ENCODE measurements at places on chromosomes 7 and 10. TPM values are rescaled to one million over a fixed set of nuclear protein-coding genes. Genes with fewer than 3 reads are reported as not detected.
A peak's percentile ranks its signal among the peaks of the same experiment; 100 is the strongest.

The NPC1L1 gene
- total RNA-seq: not detected

The FAM24B gene
- 2.7 TPM for total RNA-seq

The GRID2IP gene
- 0.08 TPM for total RNA-seq

The PPP1R17 gene
- total RNA-seq: 0.36 TPM

The PLEKHS1 gene
- not detected for total RNA-seq

GRCh38 chr7:91683823-91684222 lies 196.7 kb downstream of the MTERF1 start:
- H3K27me3 ChIP-seq: peaks cover 2% of the 10 kb centered on the region
- peaks cover 17% of the 10 kb centered on the region for H3K36me3 ChIP-seq
- H3K27ac ChIP-seq: no peak overlapping the region
- no peak for DNase-seq

GRCh38 chr10:7609556-7609955 lies 57.2 kb downstream of the ITIH5 start:
- H3K36me3 ChIP-seq: no peaks in the 10 kb centered on the region
- H3K4me1 ChIP-seq: peaks cover 3% of the 10 kb centered on the region
- peaks cover 3% of the 10 kb centered on the region for H3K27me3 ChIP-seq
- DNase-seq: no peak

GRCh38 chr10:76874896-76875295 lies 762.7 kb downstream of the KCNMA1 start:
- H3K4me1 ChIP-seq: peaks cover 5% of the 10 kb centered on the region
- no peaks in the 10 kb centered on the region for H3K36me3 ChIP-seq
- H3K27me3 ChIP-seq: no peaks in the 10 kb centered on the region
- no peak overlapping the region for H3K4me3 ChIP-seq
- H3K27ac ChIP-seq: no peak overlapping the region

- H3K4me1 ChIP-seq: no peaks in the 10 kb centered on the region
- H3K4me3 ChIP-seq: no peak overlapping the region
- no peak overlapping the region for H3K27ac ChIP-seq
- no peak for DNase-seq
- H3K27me3 ChIP-seq: no peaks in the 10 kb centered on the region
Measured at GRCh38 chr10:20418286-20418685, 478.8 kb downstream of the NEBL start.

DNA sequence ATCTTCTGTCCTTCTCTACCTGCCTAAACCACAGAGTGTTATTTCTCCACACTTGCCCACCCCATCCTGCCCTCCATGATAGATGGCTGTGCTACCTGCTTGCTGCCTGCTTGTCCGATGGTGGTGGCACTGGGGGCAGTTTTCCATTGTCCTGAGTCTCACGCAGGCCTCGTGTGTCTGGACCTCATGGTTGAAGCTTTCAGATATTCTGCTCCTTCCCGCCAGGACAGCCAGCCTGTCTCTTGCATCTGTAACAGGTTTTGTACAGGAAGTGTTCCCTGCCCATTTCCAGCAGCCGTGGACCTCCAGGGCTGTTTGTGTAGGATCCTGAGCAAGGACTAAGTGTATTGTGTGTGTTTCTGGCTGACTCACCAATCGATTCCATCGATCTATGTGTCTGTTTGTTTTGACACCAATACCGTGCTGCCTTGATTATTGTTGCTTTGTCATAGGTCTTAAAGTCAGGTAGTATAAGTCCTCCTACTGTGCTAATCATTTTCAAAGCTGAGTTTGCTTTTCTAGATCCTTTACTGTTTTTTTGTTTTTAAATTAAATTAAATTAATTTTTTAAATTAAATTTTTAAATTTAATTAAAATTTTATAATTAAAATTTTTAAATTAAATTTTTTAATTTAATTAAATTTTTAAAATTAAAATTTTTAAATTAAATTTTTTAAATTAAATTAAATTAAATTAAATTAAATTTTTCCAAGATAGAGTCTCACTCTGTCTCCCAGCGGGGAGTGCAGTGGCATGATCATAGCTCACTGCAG lies 8.5 kb downstream of the IL15RA start:
- no peak overlapping the region for H3K4me3 ChIP-seq
- H3K27ac ChIP-seq: no peak overlapping the region
- peaks cover 2% of the 10 kb centered on the region for H3K27me3 ChIP-seq
- no peak for DNase-seq
- H3K4me1 ChIP-seq: peaks cover 2% of the 10 kb centered on the region
- peaks cover 3% of the 10 kb centered on the region for H3K36me3 ChIP-seq

DNA sequence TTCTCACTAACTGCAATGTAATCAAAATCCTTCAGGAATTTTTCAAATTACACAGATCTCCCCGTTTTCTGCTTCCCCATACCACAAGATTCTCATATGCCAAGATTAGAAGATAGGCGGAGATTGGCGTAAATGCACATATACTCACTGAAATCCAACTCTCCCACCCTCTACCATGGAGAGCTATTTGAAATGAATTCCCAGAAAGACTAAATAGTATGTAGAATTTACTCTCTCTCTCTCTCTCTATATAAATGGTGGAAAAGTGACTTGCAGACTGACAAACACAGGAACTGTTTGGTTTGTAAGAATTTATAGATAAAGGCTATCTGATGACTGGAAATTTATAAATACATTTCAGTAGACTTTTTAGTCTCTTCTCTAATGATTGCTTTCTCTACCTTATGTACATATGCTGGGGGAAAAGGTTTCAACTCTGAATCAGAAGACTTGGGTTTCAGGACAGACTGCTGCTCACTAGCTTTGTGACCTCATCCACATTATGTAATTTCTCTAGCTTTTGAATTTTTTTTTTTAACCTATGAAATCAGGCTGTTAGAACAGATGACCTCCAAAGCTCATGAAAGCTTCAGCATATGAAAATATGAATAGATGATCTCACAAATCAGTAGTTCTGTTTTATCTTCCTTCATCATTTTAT lies 67.8 kb upstream of the CSTF2T start:
- H3K4me1 ChIP-seq: peaks cover 8% of the 10 kb centered on the region
- no peaks in the 10 kb centered on the region for H3K27me3 ChIP-seq
- no peak for DNase-seq
- no peak overlapping the region for H3K27ac ChIP-seq
- no peak overlapping the region for H3K4me3 ChIP-seq
- H3K36me3 ChIP-seq: no peaks in the 10 kb centered on the region

- peaks cover 2% of the 10 kb centered on the region for H3K27me3 ChIP-seq
- H3K4me3 ChIP-seq: no peak overlapping the region
- no peaks in the 10 kb centered on the region for H3K36me3 ChIP-seq
- H3K27ac ChIP-seq: no peak overlapping the region
- DNase-seq: no peak
Measured at GRCh38 chr7:102303669-102304422, 17.2 kb downstream of the SH2B2 start.

GRCh38 chr7:87328281-87328680 lies 17.2 kb upstream of the CROT start:
- no peaks in the 10 kb centered on the region for H3K4me1 ChIP-seq
- no peak for DNase-seq
- H3K27me3 ChIP-seq: peaks cover 2% of the 10 kb centered on the region

- no peak for DNase-seq
- H3K27ac ChIP-seq: no peak overlapping the region
- peaks cover 2% of the 10 kb centered on the region for H3K27me3 ChIP-seq
- H3K4me3 ChIP-seq: no peak overlapping the region
- H3K4me1 ChIP-seq: no peaks in the 10 kb centered on the region
Measured at GRCh38 chr10:114801411-114801813, 20.2 kb upstream of the FHIP2A start.

- no peak overlapping the region for H3K4me3 ChIP-seq
- no peak for DNase-seq
- no peaks in the 10 kb centered on the region for H3K4me1 ChIP-seq
- peaks cover 2% of the 10 kb centered on the region for H3K27me3 ChIP-seq
- no peak overlapping the region for H3K27ac ChIP-seq
- no peaks in the 10 kb centered on the region for H3K36me3 ChIP-seq
Measured at GRCh38 chr10:128568990-128569945, 443.0 kb upstream of the MKI67 start.

DNA sequence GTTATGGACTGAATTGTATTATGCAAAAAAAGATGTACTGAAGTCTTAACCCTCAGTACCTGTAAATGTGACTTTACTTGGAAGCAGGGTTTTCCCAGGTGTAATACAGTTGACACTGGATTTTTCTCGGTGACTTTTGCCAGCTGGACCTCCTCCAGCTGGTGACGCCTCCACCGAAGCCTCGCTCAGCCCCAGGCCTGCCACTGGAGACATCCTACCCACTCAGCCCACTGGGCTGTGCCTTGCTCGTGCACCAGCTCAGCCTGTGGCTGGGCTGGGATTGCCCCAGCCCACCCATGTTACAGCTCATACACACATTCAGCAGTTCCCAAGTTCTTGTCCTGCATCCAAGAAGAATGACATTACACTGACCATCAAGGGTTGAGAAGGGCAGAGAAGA lies 42.4 kb upstream of the GPR22 start:
- H3K4me1 ChIP-seq: no peaks in the 10 kb centered on the region
- no peak overlapping the region for H3K4me3 ChIP-seq
- H3K27ac ChIP-seq: no peak overlapping the region
- no peak for DNase-seq
- H3K27me3 ChIP-seq: no peaks in the 10 kb centered on the region

DNA sequence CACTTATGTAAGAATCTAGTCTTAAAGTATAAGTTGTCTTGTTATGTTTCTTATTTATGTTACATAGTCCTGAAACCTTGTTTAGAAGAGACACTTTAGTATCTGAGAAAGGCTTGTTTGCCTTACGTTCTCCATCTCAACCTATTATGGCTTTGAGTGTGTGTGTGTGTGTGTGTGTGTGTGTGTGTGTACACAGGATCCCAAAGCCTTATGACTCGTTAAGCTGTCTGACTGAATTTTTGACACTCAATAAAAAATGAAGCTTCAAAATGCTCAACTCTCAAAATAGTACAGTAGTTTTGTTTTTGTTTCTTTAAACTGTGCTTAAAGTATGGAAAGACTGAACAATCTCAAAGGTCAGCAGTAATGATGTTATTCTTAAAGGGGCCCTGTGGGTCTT lies 18.0 kb downstream of the CALU start:
- no peaks in the 10 kb centered on the region for H3K27me3 ChIP-seq
- no peaks in the 10 kb centered on the region for H3K4me1 ChIP-seq
- peaks cover 14% of the 10 kb centered on the region for H3K36me3 ChIP-seq
- H3K27ac ChIP-seq: peak overlapping the region; percentile 74

DNA sequence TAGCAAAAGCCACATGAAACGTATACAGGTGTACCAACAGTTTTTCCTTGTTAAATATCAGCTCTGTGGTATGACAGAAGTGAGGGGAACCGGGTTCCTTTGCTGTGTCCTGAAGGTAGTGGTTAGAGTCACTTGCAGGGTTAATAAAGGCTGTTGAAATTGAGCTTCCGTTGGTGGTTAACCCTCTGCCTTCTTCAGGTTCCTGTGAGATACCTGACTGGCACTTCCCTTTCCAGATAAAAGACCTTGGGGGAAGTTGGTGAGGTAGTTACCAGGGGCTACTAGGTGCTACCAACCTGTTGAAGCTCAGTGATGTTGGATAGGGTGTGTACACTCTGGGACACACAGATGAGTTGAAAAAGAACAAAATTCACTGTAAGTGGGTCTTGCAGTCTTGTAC lies 384.1 kb downstream of the GATA3 start:
- no peak overlapping the region for H3K4me3 ChIP-seq
- H3K27ac ChIP-seq: no peak overlapping the region
- peaks cover 16% of the 10 kb centered on the region for H3K4me1 ChIP-seq
- DNase-seq: no peak
- H3K36me3 ChIP-seq: no peaks in the 10 kb centered on the region
